ENCODE measurements at places on chromosomes 1 and 21.

GRCh38 chr1:243950166-243950565 is 100.1 kb upstream of the AKT3 start:
- no peak for DNase-seq

- no peak for DNase-seq
Observed at GRCh38 chr1:221621683-221622082, 120.2 kb downstream of the DUSP10 start.

DNA sequence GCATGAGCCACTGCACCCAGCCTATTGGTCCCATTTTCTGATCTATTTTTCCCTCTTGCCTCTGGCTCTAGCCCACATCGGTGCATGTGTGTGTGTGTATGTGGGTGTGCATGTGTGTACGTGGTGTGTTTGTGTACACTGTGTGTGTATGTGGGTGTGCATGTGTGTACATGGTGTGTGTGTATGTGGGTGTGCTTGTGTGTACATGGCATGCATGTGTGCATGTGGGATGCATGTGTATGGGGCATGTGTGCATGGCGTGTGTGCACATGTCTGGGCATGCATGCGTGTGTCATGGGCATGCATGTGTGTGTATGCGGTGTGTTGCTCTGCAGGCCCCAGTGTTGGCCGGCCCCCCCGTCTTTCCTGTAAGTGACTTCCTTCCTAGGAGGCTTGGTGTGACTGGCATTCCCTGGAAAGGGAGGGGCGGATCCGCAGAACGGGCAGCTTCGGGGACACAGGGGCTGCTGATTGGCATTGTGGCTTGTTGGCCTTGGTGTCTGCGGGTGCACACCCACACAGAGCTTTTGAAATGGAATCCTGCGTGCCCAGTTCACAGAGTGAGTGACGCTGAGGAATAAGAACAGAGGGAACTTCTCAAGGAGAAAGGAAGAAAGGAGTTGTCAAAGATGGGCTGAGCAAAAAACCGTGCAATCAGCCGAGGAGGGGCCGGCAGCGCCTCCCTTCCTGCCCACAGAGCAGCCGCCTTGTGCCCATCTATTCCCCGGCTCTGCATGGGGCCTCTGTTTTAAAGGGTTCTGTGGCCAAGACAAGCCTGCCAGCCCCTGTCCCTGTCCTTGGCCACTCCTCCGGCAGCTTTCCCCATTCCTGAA is 8.0 kb downstream of the PDXK start:
- DNase-seq = no peak

- no peak for DNase-seq
Observed at GRCh38 chr1:227889047-227889862, 58.5 kb downstream of the WNT9A start.

GRCh38 chr1:44672254-44672955 is 1.9 kb downstream of the TMEM53 start:
- no peak for DNase-seq

DNA sequence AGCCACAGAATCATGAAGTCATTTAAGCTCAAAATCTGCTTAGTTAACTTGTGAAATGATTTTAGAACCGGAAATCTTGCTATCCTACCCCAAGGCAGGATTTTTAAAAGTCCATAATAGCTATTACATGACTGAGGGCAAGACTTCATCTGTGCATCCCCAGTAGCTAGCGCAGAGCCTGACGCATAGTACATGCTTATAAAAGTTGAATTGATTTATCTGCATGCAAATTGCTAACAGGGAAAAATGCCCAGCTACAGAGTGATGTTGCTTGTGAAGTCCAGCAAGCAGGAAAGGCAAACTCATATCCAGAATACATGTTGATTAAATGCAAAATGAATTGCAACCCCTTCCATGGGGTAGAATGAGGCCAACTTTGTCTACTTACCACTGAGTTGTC is 8.1 kb upstream of the MAP1LC3C start:
- DNase-seq = no peak

DNA sequence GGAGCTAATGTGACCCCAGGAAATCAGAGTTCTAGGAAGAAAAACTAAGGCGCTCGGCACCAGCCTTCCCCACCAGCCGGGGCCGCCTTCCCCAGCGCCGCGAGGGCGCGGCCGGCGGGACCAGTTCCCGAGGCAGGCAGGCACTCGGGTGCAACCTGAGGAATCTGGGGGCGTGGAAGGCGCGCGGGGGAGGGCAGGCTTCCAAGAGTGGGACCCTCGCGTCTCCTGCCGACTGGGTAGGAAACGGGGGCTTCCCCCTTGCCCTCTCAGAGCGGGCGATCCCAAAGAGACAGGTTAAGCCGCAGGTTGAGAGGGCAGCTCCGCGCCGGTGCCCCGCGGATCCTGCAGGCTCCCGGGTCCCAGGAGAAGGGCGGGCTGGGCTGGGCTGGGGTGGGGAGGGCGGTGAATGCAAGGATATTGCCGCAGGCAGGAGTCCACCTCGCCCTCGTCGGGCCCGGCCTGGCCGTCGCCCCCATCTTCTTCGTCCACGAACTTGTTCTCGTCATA is 431 bp downstream of the ARPC5 start:
- DNase-seq = no peak

DNA sequence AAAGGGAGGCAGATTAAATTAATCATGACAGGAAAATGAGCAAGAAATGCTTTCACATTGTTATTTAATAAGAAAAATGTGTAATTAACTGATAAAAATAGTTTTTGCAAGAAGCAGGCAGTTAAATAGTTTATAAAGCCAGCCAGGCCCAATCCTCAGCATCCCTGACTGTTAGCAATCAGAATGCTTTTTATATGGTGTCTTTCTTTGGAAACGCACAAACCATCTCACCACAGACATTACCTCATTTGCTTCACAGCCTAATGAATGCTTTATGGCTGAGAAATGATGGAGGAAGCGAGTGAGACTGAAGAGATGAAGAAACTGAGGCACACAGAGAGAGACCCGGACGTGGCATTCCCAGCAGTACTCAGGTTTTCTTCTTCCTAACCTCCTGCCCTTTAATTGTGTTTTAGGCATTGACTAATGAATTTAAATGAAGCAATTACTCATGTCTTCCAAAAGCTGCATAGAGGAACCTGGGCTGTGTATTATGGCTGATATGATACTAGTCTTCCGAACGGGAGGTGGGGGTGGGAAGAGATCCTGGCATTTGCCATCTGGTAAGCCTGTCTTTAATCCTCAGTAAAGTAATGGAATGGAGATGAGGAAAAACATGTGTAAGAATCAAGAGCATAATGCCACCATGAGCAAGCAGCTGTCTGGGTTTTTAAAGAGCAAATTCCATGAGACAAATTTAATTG is 116.1 kb upstream of the LMO4 start:
- no peak for DNase-seq

GRCh38 chr1:59146056-59146455 is 150.8 kb upstream of the FGGY start:
- no peak for DNase-seq

- DNase-seq = peak; percentile 67
Observed at GRCh38 chr1:24694380-24694843, 50.8 kb upstream of the CLIC4 start.

- no peak for DNase-seq
Observed at GRCh38 chr1:94411237-94411636, 7.0 kb upstream of the ABCD3 start.

- no peak for DNase-seq
Observed at GRCh38 chr1:92356956-92357355, 58.1 kb downstream of the RPAP2 start.

Measured in NCI-H2081 (cell line).